Right ventricle myocardium superior (tissue), 1 donor: ENCODE measurements at places on chromosomes 4 and X. TPM values are rescaled to one million over a fixed set of nuclear protein-coding genes. Genes with fewer than 3 reads are reported as not detected.
A peak's percentile ranks its signal among the peaks of the same experiment; 100 is the strongest.

GRCh38 chr4:6439120-6439762 lies 33.2 kb downstream of the PPP2R2C start:
- DNase-seq: no peak

NEUROG2 gene
- not detected for total RNA-seq

DNA sequence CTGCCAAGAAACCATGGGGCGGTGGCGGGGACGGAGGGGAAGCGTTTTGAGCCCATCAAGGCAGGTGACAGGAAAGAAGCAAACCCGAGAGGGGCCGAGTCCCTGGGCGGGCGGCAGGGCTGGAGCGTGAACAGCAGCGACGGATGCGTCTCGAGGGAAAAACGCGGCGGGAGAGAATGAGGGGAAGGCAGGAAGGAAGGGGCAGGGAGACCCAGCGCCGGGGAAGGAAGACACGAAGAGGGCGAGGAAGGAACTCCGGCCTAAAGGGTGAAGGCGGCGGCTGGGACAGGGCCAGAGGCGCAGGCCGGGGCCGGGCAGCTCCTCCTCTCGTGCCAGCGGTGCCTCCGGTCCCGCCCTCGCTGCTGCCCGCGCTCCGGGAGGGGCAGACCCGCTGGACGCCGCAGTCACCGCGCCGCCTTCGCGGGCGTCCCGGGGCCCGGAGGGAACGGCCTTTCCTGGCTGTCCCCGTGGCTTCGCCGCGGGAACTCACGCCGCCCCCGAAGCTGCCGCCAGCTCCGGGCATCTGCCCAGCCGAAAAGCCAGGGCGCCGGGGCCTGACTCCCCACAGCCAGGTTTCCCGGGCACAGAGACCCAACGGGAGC lies 751 bp upstream of the RGS12 start:
- DNase-seq: peak; percentile 83

DNA sequence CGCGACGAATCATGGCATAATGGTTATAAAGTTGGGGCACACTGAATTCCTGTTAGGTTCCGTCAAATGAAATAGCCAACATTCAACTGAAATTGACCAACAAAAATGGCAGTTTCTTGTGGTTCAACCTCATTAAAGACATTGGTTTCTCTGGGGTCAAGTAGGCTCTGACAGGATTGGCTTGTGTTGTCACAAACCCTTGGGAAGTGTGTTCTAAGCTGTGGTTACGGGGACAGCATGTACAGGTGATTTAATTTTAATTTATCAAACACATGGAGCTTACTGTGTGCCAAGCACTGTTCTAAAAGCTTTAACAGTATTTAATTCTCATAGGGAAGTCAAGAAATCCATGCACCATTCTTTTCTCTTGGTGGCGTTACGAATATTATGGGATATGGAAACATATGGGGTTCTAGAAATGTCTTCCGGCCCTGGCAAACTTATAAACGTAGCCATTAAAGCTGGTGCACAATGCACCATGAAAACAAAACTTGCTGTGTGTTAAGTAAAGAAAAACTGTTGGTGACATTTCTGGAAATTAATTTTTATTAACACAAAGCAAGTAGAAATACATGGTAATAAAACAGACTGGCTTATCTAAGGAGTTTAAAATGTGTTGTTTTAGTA lies 891 bp downstream of the XK start:
- DNase-seq: no peak

HSD17B13 gene
- 0.32 TPM for total RNA-seq

SPRY1 gene
- total RNA-seq: 37.3 TPM

GRCh38 chrX:124023838-124024238 lies 62.3 kb downstream of the STAG2 start:
- no peak for DNase-seq

SLC6A14 gene
- not detected for total RNA-seq

DNA sequence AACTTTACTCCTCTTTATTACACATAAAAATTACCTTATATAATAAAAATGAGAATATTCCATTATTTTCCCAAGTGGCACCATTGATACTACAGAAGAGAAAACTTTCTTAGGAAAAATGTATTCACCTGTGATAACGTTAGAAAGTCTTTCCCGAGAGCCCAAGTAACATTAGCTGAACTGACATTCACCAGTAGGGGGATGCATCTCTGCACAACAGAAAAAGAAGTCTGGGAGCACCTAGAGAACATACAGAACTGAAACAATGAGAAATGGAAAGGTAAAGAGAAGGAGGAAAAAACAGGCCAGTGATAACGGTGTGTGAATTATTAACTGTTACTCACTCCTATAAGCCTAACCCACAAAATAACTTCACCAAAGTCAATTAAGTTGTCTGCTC lies 423.3 kb downstream of the CENPC start:
- DNase-seq: no peak

DNA sequence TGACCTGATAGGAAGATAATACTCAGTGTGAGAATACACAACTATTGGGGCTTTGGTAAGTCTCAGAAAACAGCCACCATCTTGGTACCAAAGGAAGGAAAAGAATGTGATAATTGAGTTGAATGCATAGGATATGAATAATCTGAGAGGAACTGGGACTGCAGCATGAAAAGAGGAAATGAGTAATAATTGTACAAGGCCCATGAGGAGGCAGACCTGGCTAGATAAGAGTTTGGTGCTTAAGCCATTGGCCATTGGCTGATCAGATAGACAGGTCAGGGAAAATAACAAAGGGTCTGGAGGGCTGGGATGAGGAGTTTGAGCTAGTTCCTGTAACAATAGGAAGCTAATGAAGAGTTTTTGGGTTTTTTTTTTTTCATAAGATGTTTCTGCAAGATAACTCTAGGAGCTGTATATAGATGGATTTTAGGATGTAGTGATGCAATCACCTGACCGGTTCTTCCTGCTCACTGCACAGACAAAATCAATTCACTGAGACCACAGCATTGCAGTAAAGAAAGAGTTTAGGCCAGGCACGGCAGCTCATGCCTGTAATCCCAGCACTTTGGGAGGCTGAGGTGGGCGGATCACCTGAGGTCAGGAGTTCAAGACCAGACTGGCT lies 5.3 kb upstream of the TRMT2B start:
- DNase-seq: no peak
